CD4-positive, alpha-beta memory T cell (primary cell): ENCODE measurements at places on chromosomes 1 and 21.

GRCh38 chr1:53511933-53512806 is 53.0 kb downstream of the DMRTB1 start:
- no peak for DNase-seq

DNA sequence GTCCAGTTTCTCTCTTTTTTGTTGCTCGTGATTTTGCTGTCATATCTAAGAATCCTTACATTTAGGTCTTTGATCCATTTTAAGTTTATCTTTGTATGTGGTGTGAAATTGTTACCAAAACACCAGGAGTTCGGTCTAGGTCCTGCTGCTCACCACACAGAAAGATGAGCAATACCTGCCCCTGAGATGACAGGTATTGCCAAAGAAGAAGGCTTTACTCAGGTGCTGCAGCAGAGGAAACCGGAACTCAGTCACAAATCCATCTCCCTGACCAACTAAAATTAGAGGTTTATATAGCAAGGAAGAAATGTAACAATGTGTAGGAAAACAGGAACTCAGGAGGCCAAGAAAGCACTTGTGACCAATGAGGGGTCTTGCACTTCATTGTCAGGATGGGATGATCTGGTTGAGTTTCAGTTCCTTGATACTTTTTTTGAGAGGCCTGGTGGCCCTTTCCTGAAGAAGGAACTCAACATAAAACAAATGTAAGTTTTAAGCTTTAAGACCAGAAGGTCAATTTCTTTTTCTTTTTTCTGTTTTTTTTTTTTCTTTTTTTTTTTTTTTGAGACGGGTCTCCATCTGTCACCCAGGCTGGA is 16.5 kb upstream of the SETDB1 start:
- DNase-seq: no peak

GRCh38 chr1:168917309-168917708 is 188.3 kb upstream of the DPT start:
- DNase-seq: no peak

DNA sequence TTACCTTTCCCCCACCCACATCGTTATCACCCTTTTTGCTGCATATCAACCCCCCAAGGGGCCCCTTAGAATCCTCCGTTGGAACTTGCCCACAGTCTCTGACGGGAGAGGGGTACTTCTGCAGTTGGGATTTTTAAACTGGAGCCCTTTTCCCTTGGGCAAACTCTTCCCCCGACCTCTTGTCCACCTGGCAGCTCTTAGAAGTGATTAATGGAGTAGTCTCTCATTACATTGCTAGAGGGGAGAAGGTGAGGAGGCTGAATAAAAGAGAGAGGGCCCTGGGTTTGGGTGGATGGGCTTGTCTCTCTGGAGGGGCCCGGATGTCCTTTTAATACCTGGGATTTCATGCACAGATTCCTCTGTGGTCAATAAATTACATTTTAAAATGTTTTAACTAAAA is 27.2 kb upstream of the TSPAN2 start:
- DNase-seq: no peak

DNA sequence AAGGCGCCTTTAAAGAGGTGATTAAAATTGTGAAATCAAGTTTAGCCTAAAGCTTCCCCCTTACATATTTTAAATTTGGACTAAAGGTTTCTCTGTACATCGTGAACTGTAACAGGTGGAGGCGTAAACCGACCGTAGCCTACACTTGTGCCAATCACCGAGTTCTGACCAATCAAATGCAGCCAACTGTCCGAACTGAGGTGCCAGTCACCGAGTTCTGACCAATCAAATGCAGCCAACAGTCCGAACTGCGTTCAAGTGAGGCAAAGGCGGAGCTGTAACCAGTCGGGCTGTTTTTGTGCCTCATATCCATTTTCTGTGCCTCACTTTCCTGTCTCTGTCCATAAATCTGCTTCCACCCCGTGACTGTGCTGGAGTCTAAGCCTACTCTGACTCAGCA is 7.4 kb downstream of the TFF1 start:
- no peak for DNase-seq

DNA sequence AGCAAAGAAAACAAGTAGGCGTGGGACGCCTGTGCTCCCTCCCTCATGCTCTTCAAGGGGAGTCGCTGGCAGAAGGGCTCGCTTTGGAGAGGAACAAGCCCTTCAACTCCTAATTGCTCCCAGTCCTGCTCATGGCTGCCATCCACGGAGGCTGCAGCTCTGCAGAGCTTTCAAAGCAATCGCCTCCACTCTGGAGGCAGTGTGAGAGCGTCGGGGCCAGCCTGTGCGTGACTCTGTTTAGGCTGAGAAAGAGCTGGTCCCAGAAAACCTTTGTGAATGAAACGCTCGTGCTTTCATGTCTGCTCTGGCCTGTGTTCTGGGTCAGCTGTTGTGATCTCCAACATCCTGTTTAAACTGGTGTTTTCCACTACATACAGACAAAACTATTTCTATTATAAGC is 23.9 kb upstream of the RUNX1 start:
- no peak for DNase-seq
